ENCODE measurements at places on chromosomes 1 and 21. TPM values are rescaled to one million over a fixed set of nuclear protein-coding genes. Genes with fewer than 3 reads are reported as not detected.

Gene SLAMF1
- 101 TPM for total RNA-seq

Gene OR2L2
- not detected for total RNA-seq

Gene RAB7B
- not detected for total RNA-seq

Gene HAO2
- total RNA-seq: not detected

Gene OR2T29
- not detected for total RNA-seq

Gene CD5L
- total RNA-seq: not detected

Gene RIT1
- 17.1 TPM for total RNA-seq

Gene ESPN
- total RNA-seq: 0.79 TPM

Gene TSPEAR
- not detected for total RNA-seq

Gene GPR37L1
- not detected for total RNA-seq

Gene UTS2
- not detected for total RNA-seq

Gene C1orf185
- not detected for total RNA-seq

Gene LCE2A
- not detected for total RNA-seq

Gene AMY1B
- not detected for total RNA-seq

Gene KCNT2
- not detected for total RNA-seq

Gene TDRD5
- total RNA-seq: not detected

Gene ZNF644
- 42.4 TPM for total RNA-seq

Gene SPRR2B
- total RNA-seq: not detected

Gene PSMA5
- 181 TPM for total RNA-seq
